Midbrain (tissue), 1 donor: ENCODE measurements at places on chromosomes 1 and 21.

- DNase-seq, result no peak
Measured at GRCh38 chr1:70092526-70092925, 112.9 kb downstream of the LRRC40 start.

GRCh38 chr1:183281039-183281438 lies 95.0 kb downstream of the LAMC2 start:
- DNase-seq, result no peak

GRCh38 chr1:61496501-61496900 lies 228.4 kb downstream of the TM2D1 start:
- no peak for DNase-seq

GRCh38 chr1:28374297-28374696 lies 4.8 kb downstream of the PHACTR4 start:
- no peak for DNase-seq

DNA sequence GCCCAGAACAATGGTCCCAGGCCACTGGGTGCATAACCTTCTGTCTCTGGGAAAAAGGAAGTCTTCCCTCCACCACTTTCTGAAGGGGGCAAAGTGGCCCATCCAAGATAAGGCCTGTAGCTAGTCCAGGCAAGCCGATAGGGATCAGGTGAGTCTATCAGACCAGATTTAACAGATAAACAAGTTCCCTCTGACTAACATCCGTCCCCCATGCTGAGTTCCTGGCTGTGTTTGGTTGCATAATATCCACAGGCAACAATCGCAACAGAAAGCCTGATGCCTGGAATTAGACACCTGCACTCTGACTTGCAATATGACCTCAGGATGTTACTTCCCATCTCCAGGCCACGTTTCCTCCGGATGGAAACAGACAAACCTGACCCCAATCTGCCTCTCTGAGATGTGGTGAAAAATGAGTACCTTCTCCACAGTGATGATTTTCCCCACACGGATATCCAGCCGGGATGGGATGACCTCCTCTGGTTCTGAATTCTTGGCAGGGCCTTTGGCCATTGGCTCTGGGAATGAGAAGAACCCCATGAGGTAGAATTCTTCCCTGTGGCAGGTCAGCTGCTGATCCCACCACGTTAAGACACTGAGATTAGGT lies 36.4 kb downstream of the YARS1 start:
- no peak for DNase-seq

DNA sequence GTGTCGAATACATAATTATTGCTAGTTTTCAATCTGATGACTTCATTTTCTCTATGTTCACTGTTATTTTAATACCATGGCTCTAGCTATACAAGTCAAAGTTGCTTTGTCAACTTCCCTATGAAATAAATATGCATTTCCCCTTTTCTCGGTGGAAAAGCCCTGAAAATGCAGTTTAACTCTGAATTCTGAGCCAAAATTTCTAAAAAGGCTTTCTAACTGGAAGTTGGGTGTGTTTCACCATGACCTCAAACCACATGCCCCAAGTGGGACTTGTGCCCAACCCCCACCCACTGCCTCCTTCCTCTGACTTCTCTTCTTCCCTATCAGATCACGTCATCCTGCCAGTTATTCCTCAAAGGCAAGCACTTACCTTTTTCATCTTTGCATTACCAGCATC lies 8.9 kb downstream of the MKNK1 start:
- no peak for DNase-seq

DNA sequence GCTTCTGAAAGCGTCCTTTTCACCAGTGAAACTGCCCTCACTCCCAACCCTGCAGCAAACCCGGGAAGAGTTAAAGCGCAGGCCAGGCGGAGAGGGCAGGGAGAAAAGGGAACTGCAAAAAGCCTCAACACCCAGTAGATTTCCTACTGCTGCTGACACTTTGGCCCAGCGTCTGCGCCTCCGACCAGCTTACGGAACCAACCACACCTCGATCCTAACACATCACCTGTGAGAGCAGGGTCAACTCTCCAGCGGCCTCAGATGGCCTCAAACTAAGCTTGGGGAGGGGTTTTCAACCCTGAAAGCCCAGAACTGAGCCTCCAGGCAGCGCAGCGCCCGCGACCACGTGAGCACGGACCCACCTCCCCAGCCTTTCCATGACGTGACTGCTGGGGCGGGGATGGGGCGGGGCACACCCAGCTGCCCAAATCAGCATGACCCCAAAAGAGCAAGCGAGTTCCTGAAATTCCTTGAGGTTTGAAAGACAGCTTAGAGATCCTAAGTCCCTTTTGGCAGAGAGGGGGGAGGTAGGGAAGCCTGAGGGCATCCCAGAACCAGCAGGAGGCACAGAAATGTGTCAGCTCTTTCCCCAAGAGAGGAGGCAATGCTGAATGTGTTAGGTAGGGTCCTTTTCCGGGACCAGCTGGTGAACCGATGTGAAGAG lies 59.1 kb downstream of the ITPKB start:
- peak; percentile 78 for DNase-seq

GRCh38 chr1:178066296-178066907 lies 27.5 kb upstream of the RASAL2 start:
- DNase-seq, result no peak

GRCh38 chr1:32801096-32801715 lies 16.0 kb downstream of the YARS1 start:
- DNase-seq, result no peak
